ENCODE measurements at places on chromosomes 1 and 21.

DNA sequence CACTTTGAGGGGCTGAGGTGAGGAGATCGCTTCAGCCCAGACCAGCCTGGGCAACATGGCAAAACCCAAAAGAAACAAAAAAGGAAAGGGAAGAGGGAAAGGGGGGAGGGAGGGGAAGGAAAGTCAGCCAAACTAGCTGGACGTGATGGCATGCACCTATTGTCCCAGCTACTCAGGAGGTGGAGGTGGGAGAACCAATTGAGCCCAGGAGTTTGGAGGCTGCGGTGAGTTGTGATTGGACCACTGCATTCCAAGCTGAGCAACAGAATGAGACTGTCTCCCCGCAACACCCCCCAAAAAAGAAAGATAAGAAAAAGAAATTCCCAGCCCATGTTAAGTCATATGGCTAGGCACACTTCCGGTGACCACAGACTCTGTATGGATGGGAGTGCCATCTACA, 128.4 kb downstream of the PTPN14 start:
- DNase-seq: no peak

GRCh38 chr1:36885540-36886357, 148.6 kb downstream of the GRIK3 start:
- no peak for DNase-seq

DNA sequence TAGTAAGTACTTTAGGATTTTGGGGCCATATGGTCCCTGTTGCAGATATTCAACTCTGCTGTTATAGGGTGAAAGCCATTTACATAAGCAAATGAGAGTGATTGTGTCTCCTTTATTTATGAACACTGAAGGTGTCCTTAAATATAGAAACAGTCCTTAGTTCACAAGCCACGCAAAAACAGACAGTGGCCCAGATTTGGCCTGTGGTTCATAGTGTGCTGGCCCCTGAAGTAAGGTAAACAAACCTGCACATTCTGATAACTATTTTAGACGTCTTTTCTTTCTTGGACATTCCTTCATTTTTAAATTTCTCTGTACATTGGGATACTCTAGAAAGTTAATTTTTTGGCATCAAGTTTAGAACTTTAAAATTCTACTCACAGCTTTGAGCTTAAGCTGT, 23.5 kb downstream of the RAP1A start:
- DNase-seq: no peak

DNA sequence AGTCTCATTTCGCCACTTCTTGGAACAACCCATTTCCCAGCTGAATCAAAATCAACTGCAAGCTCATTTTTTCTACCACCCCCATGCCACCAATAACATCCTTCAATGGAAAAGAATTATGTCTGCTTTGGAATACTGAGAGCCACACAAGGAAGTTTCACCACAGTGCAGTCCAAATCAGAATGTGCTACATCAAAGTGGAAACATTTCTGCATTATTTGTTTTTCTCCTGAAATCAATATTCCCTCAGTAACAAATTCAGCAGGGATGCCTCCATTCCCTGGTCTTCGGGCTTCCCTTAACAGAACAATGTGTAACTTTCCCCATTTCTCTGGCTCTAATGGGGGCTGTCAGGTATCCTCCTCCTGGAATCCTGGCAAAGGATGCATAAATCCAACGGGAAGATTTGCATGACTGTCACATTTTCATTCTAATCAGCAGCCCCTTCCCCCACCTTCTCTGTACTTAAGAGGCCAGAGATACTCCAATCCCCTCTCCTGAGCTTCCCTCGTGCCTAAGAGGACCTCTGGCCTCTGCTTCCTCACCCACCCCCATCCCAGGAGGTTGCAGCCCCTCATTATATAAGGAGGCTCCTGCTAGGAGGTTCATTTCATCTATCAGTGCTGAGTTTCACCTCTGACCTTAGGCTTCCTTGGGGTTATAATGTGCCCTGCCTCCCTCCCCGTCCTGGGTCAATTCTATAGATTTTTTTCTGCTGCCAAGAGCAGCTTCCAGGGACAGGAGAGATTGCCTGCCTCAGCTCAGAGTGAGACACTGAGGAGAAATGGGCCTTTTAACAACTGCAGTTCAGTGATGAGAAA, 201.1 kb downstream of the OMA1 start:
- DNase-seq: no peak

- DNase-seq: no peak
These were observed 176.4 kb downstream of the ETS2 start for GRCh38 chr21:38982096-38982495.

DNA sequence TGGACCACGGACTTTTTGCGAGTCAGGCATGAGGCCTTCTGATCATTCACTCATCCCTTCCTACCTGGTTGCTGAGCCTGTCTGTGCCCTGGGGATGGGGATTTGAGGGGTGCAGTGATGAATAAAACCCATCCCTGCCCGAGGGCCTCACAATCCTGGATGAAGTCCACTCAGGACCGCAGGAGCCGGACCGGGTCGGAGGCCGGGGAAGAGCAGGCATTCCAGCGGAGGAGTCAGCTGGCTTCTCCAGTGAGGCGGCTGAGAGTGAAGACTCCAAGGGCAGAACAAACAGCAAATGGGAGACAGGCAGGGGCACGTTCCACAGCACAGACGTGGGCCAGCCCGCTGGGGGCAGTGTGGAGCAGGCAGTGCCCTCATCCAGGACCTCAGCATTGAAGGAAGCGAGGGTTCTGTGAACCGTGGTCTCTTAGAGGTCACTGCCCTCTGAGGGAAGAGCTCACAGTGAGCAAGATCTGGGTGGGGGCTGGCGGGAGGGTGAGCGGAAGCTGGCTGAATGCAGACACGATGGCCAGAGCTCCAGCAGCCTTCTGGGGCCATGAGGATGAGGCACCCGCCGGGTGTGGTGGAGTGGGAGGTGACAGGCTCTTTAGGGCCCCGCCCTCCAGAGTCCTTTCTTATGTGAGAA, 10.9 kb upstream of the LRRC3 start:
- DNase-seq: no peak

DNA sequence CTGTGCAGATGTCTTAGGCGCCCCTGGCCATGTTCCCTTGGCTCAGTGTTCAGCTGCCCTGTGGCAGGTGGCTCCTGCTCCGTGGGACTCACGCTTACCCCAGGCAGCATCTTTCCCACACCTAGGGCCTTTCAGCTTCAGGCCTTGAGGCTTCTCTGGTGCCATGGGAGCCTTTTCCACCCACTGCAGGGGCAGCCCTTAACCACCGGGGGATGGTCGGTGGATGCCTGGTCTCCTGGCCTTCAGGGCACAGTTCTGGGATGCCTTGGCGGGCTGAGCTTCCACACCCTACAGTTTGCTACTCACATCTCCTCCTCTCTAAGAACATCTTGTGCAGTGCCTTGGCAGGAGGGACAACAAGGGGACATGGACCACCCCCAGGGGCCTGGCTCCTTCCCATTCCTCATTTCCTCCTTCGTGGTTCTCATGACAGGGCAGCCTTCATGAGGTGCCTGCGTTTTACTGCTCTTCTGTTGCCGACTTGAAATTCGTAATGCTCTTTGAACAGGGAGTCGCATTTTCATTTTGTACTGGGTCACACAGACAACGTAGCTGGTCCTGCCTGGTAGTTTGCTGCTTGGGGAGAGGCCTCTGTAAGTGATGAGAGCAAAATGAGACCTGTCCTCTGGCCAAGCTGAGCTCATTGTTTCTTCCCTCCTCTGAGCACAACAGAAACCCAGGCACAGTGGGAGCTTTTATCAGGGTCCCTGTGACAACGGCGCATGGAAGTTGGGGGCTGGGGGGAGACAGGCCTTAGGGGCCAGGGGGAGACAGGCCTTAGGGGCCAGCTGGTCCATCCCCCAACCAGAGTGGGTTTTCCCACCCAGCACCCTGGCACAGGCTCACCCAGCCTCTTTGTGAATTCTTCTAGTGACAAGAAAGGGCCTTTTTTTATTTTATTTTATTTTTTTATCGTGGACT, 62.0 kb upstream of the NEK2 start:
- no peak for DNase-seq

GRCh38 chr1:183850852-183851251, 45.9 kb downstream of the RGL1 start:
- no peak for DNase-seq

- DNase-seq: no peak
These were observed 8.8 kb upstream of the NLRP3 start for GRCh38 chr1:247407180-247407616.

DNA sequence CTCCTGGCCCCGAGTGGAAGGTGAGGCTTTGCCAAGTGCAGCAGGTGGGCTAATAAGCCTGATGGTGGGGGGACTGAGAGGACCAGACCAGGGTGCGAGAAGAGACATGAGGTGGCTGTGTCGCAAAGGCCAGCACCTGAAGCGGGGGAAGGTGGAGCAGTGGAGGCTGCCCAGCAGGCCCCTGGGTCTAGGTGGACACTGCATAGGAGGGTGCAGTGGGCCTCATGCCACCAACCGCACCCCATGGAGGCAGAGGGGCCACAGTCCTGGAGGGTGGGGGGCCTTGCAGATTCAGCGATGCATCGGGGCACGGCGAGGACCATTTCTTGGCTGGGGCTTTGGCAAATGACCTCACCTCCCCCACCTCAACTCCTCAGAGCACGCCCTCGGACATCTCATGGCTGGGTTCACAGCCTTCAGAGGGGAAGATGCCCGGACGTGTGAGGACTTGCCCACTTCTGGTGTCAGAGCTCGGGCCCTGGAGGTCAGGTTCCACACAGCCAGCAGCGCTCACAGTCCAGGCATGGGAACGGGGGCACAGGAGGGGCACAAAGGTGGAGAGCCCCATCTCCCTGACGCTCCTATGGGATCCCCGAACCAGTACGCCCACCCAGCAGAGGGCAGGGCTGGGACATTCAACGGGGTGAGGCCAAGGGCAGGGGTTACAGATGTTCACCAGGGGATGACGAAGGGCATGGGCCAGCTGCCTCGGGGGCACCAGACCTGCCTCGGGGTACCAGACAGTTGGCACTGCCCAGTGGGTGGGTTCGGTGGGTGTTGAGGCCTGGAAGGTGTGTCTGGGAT, 35.4 kb downstream of the UBE2G2 start:
- DNase-seq: no peak

GRCh38 chr1:204592246-204592948, 76.2 kb downstream of the MDM4 start:
- DNase-seq: no peak

DNA sequence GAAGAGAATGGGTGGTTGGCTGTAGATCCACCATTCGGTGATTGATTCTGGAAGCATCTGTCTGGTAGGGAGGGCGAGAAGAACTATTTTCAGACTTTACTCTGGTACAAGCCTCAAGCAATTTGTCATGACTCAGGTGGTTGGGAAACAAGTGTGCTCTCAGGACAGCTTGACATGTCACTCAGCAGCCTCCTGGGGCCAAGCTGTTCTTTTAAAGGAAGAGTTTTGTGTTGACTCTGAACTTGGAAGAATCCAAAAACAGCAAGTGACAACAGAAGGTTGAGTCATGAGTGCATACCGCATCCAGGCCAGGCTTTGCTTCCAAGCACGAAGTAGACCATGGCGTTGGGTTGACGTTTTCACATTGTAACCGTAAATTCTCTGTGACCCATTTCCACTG, 65.9 kb downstream of the CLIC6 start:
- no peak for DNase-seq

DNA sequence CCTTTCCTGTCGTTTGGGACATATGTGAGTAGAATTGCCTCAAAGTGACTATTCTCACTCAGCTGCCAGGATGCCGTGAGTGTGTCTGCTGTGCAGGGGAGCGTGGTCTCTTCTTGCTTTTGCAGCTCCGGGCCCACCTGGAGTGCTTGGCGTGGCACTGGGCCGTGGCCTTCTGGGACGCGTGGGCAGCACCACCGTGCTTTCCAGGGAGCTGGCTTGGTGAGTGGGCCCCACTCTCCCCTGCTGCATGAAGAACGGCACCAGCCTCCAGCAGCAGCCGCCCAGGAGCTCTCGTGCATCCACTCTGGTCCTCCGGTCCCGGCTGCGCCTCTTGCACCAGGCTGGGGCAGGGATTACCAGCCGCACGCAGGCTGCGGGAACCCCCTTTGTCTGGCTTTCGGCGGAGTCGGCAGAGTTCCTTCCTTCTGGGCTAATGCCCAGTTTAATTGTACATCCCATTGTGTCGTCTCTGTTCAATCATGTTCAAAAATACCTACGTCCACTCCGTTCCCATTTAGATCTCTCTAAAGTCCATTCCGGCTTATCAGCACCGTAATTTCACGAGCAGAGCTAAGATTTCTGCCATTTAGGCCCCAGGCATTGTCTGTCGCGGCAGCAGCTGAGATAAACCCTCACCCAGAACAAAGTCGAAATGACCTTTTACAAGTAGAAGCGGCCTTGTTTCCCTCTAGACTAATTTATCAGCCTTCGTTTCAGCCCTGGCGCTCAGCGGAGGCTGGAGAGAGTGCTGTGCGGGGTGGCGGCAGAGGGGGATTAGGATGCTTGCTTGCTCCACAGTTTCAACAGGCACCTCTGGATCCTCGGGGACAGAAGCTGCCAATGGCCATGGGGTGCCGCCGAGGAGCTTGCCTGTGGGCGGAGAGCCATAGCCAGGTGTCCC, 129.6 kb downstream of the PRDM16 start:
- no peak for DNase-seq

DNA sequence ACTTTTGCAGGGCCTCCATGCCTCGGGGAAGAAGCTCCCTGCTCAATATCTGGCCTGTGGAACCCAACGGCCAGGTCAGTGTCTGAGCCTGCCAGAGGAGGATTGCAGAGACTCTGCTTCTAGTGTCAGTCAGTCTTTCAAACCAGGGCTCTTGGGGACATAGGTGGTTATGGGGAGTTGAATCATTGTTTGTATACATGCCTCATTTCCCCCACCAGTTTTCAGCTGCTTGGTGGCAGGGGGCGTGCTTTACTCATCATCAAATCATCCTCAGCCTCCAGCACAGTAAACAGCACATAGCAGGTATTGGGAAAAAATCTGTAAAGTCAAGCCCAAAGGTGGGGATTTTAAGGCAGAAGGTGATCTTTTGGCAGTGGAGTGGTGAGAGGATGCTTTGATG, 17.4 kb upstream of the FAM89A start:
- DNase-seq: no peak

DNA sequence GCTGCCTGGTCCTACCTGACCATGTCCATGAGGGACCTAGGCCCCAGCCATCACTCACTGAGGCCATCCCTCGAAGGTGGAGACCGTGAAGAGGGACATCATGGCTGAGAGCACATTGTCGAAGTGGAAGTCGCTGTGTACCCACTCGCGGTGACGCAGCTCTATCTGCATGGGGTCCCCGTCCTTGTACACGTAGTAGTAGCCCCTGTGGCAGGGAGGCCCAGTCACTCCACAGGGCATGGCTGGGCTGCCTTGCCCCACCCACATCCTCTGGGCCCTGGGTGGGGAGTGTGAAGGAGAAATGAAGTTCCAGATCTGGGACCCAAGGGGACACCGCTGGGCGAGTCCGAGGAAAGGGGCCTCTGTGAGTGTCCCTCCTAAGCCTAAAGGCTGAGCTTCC, 38.4 kb upstream of the KIF21B start:
- DNase-seq: no peak

- DNase-seq: no peak
These were observed 90.6 kb downstream of the SGIP1 start for GRCh38 chr1:66624412-66625060.

GRCh38 chr21:41819236-41819855, 52.5 kb upstream of the RIPK4 start:
- DNase-seq: no peak

GRCh38 chr1:202129453-202130296, 7.0 kb downstream of the GPR37L1 start:
- DNase-seq: no peak
